ENCODE measurements at places on chromosomes 3 and 15. TPM values are rescaled to one million over a fixed set of nuclear protein-coding genes. Genes with fewer than 3 reads are reported as not detected.

DNA sequence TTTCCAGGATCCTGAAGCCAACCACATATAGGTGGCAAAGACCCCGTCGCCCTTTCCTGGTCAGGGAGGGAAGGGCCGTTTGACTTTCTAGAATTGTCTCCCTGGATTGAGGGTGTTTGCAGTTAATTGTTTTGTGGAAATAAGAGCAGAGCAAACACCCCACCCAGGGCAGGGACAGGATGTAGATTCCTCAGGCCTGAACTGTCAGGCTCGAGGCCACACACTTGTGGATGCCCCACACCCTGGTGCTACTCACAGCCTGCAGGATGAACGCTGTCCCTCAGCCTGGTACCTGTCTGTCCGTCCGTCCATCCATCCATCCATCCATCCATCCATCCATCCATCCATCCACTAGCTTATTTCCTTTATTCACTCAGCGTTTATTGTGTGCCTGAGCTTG lies 29.9 kb upstream of the FLNB start:
- DNase-seq, result peak; percentile 33

DNA sequence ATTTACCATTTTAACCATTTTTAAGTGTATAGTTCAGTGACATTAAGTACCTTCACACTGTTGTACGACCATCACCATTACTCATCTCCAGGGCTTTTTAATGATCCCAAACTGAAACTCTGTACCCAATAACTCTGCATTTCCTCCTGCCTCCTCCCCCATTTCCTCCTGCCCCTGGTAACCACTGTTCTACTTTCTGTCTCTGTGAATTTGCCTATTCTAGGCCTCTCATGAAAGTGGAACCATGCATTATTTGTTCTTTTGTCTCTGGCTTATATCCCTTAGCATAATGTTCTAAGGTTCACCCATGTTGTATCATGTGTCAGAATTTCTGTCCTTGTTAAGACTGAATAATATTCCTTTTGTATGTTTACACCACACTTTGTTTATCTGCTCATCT lies 154.2 kb downstream of the MECOM start:
- DNase-seq, result no peak

DNA sequence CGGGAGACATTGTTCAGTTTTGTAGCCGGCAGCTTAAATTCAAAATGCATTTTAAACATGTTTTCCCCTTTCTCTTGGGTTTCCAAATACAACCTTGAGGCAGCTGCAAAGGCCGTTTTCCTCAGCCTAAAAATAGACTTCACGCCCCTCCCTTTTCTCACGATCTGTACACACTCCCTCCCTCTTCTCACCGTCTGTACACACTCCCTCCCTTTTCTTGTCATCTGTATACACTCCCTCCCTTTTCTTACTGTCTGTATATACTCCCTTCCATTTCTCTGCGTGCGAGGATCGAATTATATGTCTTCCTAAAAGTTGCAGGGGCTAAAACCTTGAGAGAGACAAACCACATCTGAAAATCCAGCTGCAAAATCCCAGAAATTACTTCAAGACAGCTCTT lies 8.9 kb downstream of the MUC4 start:
- no peak for DNase-seq

GRCh38 chr15:48493763-48494225 lies 151.7 kb downstream of the FBN1 start:
- DNase-seq, result no peak

NME9 gene
- total RNA-seq, result not detected

GRCh38 chr15:46901001-46901400 lies 816.3 kb upstream of the SEMA6D start:
- no peak for DNase-seq

DNA sequence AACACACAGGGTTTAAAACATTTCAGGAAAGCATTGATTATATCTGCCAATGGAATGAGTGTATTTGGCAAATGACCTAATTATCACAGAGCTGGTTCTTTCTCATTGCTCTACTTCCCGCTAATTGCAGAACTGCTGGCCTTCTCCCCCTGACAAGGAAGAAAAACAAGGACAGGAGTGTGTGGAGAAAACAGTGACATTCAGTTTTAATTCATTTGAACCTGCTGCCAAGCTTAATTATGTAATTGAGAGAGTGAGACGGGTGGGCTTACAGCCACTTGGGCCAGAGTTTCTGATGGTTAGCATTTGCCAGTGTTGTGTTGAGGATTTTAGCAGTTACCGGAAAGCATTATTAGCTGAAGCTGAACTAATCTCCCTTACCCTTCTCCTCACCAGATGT lies 301.4 kb downstream of the RBMS3 start:
- no peak for DNase-seq

MB21D2 gene
- 43.2 TPM for total RNA-seq

- DNase-seq, result no peak
Measured at GRCh38 chr3:15681668-15682067, 80.1 kb downstream of the BTD start.

CCRL2 gene
- 0.29 TPM for total RNA-seq

GRCh38 chr3:188546835-188547670 lies 393.1 kb downstream of the LPP start:
- DNase-seq, result peak; percentile 22

GRCh38 chr3:128623762-128624176 lies 26.8 kb downstream of the RPN1 start:
- no peak for DNase-seq

COL6A6 gene
- total RNA-seq, result 0.21 TPM

PIGZ gene
- 0.23 TPM for total RNA-seq

AVEN gene
- total RNA-seq, result 21.4 TPM

DNA sequence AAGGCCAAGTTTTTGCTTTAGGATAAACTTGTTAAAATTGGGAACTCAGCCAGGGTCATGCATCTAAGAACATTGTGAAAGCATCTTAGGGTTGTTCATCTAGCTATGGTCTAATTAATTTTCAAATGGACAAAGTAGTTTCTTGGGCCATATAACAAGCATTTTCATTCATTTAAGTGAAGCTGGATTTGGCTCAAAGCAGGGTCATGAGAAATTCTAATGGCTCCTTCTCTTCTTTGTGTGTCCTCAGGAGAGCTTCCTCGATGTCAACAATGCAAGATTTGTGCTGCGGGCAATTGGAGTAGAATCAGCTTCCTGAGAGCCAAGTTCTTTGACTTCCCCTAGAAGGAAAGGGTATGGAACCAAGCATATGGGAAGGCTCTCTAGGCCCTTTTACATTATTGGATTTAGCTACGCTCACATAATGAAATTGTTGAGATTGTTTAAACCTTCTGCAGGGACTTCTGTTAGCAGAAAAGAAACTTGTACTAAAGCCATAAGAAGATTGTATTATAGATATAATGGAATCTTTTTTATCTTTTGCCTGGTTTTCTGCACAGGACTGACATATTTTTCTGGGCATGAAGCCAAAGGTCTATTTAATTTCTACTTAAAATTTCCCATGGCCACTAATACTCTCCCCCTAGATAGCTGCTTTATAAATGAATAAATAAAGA lies 1.8 kb upstream of the SAMMSON start:
- DNase-seq, result no peak

GRCh38 chr3:8888301-8888915 lies 74.9 kb downstream of the RAD18 start:
- no peak for DNase-seq

- DNase-seq, result no peak
Measured at GRCh38 chr3:126750756-126751121, 46.7 kb downstream of the CHCHD6 start.

DNA sequence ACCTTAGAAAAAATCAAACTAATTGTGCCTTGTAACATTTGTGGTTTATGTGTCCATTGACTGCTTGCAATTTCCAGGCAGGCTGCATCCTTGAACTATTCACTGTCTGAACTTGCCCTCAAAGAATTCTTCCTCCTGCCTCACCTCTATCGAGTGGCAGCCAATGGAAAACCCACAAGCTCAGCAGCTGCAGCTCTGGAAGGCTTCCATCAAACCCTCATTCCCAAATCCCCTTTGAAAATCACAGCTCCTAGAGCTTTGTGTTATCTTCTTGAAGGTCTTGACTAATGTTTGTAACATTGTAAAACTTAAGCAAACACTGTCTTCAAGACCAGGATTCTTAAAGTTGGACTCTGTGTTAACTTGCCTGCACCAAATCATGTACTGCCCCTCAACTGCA lies 81.1 kb downstream of the FILIP1L start:
- peak; percentile 74 for DNase-seq

MST1 gene
- 3.2 TPM for total RNA-seq

GMPS gene
- 143 TPM for total RNA-seq

GRCh38 chr3:161050935-161051334 lies 54.2 kb downstream of the B3GALNT1 start:
- no peak for DNase-seq

- DNase-seq, result peak; percentile 15
Measured at GRCh38 chr15:81097890-81098280, 36.2 kb upstream of the CFAP161 start.

TGM5 gene
- total RNA-seq, result not detected

UCN2 gene
- total RNA-seq, result 3.0 TPM

- DNase-seq, result no peak
Measured at GRCh38 chr3:77381431-77381830, 341.5 kb downstream of the ROBO2 start.

SLC51A gene
- total RNA-seq, result not detected

- DNase-seq, result peak; percentile 22
Measured at GRCh38 chr3:191634902-191635301, 173.9 kb downstream of the PYDC2 start.

GRCh38 chr3:15427981-15428380 lies 583 bp downstream of the EAF1 start:
- no peak for DNase-seq

BUB1B gene
- total RNA-seq, result 108 TPM
